ENCODE measurements at places on chromosomes 16 and 17.

DNA sequence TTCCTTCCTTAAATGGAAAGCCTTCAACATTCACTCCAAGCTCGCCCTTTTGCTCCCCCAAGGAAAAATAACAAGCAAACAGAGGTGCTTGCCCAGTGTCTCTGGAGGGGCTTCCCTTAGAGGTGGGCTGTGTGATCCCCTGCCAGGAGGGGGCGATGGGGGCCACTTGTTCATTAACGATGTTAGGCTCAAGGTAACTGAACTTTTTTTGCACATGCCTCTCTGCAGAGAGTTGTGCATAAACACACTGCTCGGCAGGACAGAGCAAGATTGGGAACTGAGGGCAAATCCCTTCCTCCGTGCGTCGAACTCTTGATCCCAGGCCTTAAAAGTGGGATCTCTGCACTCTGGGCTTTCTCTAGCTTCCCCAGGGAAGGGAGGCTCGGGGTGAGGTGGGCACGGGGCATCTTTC lies 15.5 kb upstream of the NAGLU start:
- DNase-seq = no peak

DNA sequence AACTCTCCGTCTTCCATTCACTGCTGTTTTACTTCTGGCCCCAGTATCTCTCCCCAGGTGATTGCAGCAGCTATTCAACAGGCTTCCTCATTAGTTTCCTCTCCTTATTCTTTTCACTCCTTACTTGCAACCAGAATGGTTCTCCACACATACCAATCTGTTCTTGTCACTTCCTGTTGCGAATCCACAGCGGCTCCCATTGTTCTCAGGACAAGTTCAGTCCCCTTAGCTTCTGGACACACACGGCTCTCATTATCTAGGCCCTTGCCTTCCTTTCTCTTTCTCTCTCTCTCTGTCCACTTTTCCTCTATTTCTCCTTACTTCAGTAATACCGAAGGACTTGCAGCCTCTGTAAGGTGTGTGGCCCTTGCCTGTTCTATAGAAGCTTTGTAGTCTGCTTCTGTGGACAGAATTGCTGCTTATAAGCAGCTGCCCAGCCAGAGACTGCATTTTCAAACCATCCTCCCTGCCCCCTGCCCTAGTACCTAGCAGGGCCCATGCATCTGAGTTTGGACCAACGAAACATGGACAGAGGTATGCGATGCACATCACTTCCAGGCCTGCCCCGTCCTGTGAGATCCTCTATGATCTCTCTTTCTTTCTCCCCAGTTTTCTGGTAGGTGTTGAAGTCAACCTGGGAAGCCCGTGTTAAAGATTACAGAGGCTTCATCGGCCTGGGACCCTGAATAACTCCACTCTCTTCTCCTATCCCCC lies 45.7 kb downstream of the VAT1L start:
- DNase-seq = no peak

DNA sequence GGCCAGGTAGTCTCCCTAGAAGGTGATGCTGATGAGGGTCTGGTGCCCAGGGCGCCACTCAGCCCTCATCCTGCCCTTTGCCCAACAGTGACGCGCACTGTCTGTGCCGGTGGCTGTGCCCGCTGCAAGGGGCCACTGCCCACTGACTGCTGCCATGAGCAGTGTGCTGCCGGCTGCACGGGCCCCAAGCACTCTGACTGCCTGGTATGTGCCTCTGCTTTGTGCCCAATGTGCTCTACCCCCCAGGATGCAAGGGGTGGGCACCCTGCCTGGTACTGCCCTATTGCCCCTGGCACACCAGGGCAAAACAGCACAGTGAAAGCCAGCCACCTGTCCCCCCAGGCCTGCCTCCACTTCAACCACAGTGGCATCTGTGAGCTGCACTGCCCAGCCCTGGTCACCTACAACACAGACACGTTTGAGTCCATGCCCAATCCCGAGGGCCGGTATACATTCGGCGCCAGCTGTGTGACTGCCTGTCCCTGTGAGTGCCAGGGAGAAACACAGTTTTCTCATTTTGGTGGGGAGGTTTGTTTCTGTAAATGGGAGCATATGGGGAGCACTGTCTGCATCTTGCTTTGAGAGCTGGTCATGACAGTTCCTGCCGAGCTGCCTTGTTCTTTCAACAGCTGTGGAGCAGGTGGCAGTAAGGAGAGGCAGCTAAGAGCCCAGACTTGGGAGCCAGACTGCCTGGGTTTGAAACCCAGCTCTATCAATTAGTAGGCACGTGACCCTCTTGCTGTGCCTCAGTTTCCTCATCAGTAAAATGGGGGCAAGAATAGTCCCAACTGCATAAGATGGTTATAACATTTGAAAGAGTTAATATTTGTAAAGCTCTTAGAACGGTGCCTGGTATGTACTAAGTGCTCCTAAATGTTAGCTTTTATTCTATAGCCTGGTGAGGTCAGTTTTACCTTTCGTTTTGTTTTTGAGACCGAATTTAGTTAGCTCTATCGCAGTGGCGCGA lies 10.4 kb downstream of the ERBB2 start:
- DNase-seq = no peak

DNA sequence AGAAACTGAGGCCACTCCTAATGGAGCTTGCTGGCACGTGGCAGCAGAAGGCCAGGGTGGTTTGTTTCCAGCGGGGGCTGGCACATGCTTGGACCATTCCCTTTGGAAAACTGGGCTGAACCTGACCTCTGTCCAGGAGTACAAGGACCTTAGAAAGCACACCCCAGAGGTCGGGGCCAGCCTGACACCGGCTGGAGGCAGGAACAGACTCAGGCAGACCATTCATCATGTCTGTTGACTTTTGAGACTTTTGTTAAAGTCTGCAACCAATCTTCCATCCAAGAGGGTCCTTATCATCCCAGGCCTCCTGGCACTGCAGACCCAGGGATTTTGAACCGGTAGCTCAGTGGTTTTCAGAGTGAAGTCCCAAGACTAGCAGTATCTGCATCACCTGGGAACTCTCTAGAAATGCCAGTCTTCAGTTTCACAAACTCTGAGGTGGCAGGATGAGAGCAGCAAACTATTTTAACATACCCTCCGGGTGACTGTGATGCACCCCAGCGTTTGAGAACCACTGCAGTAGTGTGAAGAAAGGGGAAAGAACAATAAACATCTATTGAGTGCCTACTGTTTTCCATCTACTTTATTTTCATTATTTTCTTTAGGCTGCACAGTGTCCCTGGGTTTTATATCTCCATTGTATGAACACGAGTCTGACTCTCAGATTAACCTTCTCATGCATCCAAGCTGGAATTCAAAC lies 145.3 kb upstream of the PLCG2 start:
- DNase-seq = no peak

GRCh38 chr16:8685617-8686016 lies 11.2 kb downstream of the ABAT start:
- no peak for DNase-seq

DNA sequence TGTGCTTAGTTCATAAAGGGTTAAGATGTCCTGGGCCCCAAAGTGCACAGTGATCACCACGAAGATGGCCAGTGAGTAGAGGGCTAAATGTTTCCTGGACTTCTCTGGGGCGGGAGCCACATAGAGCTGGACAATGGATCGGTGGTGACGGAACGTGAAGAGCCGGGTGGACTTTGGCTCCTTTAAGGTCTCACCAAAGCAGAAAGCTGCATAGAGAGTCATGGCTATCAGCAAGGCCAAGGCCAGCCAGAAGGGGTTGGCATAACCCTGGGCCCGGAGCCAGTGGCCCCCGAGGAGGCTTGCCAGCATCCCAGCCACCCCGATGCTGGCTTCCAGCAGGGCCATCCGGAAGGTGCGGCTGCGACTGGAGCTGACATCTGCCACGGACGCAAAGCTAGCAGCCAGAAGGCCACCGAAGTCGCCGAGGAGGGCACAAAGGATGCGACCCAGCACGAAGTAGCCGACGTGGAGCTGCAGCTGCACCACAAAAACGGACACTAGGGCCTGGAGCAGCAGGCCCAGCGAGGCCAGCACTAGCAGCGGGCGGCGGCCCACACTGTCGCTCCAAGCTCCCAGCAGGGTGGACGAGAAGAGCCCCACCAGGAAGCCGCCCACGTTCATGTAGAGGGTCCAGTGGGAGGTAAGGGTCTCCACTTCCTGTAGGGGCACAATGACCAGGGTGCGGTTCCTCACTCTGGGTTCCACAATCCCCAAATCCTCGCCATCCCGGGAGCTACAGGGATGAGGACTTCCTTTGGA lies 1.0 kb downstream of the SLC46A1 start:
- no peak for DNase-seq

- DNase-seq = peak; percentile 68
These were observed 1.5 kb downstream of the SPOP start for GRCh38 chr17:49676276-49676868.

DNA sequence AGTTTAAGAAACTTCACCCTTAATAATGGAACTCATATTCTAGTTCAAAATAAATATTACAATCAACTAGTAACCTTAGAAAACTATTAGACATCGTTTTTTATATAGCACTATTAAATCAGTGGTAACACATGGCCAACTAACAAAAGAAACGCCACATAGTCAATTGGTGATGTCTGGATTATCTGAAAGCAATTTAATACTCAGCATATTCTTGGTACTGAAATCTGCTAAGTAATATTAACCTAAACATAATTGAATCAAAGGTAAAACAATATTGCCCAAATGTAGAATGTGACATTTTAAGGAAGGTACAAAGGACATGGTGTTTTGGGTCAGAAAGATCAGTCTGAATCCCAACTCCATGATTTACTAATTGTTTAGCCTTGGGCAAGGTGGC lies 11.1 kb upstream of the RSL1D1 start:
- no peak for DNase-seq
